ENCODE measurements at places on chromosomes 4 and X.

- no peak for DNase-seq
Measured at GRCh38 chrX:112643721-112644120, 36.0 kb downstream of the LHFPL1 start.

DNA sequence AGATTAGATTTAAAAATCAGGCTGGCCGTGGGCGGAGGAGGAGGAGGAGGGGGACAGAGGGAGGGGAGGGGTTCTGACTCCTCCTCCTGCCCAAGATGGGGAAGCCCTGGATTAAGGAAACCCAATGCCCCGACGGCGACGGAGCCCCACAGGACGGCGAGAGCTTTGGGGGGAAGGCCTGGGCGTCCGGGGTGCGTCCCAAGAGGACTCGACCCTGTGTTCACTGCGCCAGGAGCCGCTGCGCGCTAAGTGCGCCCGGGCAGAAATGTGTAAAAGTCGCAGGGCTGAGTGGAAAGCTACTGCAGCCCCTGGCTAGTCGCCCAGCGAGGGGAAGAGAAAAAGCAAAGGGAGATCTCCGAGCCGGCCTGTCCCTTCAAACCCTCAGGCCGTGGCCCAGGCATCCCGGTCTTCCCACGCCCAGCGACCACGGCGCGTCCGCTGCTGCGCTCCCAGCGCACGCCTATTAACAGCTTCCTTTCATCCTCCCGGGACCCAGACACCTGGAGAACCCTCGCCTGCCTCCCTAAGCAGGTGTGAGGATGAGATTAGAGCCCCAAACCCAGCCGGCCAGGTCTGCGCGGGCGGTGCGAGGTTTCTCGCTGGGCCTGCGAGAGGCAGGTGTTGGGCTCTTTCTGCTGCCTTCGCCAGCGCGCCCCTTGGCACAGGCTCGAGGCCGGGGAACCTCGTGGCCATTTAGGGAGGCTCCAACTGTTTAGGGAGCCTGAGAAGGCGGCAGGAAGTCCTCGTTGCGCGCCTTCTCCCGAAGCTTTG lies 1.4 kb upstream of the RPS6KA3 start:
- no peak for DNase-seq

- DNase-seq: no peak
Measured at GRCh38 chrX:119817130-119817690, 25.8 kb upstream of the RPL39 start.

- DNase-seq: no peak
Measured at GRCh38 chr4:21890231-21890630, 58.3 kb downstream of the KCNIP4 start.

DNA sequence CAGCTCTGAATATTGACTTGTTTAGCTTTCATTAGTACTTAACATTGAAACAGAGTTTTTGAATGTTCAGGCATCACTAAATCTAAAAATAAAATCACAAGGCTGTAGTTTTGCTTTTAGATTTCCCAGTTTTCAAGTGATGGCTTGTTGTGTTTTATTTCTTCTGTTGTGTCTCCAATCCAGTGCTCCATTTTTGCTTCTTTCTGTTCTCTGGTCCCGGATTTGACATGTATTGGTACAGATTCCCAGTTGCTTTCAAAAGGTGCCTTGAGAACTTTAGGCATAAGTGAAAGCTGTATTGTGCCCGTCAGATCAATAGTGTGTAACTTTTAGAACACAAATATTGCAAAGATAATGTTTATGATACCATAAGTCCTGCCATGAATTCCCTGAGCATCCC lies 53.2 kb downstream of the ARHGAP10 start:
- DNase-seq: no peak

- DNase-seq: no peak
Measured at GRCh38 chrX:76971393-76972376, 475.5 kb upstream of the FGF16 start.

DNA sequence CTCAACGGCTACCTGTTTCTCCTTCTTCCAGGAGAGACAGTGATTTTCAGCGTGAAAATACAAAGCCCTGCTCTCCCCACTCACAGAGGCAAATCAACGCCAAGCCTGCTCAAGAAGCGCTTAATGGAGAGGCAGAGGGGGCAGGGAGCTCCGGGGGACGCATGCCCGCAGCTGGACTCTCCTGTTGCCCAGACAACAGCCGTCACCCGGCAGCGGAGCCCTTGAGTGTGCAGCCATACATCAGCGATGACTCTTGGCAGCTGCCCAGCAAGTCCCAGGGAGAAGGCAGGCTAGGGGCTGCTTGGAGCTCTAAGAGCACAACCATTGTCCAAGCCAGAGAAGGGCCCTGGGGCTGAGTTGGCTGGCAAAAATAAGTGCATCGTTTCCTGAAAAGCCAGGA lies 71.0 kb upstream of the AFAP1 start:
- DNase-seq: no peak

DNA sequence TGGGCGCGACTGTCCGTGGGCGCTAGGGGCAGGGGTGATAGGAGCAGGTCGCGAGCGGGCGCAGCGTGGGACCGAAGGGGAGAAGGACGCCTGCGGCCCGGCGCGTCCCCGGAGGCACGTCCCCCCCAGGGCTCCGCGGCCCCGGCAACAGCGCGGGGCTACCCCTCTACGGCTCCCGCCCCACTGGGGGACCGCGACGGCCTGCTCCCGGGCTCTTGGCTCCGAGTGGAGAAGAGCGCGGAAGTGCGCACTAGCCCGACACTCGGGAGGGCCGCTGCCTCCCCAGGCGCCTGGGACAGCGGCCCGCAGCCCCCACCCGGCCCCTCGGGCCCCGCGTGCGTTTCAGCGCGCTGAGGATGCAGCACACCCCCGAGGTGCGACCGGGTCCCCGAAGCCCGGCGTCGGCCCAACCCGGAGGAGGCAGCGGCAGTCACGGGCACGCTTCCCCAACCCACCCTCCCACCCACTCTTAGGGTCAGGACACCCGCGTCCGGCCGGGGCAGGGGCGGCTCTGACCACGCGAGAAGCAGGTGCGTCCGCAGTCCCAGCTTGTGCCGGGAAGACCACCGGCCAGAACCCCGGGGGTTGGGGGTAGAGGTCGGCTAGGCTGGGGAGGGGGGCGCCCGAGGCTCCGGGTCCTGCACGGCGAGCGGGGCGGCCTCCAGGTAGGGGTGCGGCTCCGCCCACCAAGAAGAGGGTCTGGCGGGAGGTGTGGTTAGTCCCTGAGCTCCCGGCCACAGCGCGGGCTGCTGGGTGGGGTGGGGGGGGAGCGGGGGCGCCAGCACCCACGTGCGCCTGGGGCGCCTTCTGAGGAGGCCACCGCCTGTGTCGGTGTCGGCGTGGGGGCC lies 18.5 kb upstream of the NAT8L start:
- no peak for DNase-seq

DNA sequence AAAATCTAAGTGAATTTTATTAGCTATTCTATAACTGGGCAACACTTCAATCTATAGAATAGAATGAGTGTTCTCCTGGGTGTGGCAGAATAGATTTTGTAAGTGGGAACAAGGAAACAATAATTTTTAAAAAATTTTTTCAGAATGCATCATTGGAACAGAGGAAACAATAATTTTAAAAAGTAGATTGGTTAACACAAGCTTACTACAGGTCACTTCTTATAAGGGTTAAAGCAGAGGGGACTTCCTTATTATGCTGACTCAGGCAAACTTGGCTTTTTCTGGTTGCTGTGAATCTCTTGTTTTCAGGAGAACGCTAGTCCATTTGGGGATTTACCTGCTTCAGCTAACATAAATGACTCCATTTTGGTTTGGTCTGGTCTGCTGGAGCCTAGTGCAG lies 52.5 kb downstream of the HOPX start:
- DNase-seq: no peak

DNA sequence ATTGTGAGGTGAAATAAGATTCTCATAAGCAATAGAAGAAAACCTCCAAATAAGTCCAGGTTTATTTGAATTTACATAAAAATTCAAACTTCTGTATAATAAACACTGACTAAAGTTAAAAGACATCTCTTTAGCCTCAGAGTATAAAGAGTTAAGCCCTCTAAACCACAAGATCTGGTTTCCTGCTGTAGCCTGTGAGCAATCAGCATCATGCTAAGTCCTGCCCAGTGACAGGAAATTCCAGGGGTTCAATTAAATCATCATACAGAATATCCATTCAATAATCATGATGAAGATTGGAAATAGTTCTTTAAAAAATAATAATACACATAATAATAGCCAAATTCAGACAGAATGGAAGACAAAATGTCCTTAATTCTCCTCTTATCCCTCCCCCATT lies 139.2 kb upstream of the DGKK start:
- DNase-seq: no peak

DNA sequence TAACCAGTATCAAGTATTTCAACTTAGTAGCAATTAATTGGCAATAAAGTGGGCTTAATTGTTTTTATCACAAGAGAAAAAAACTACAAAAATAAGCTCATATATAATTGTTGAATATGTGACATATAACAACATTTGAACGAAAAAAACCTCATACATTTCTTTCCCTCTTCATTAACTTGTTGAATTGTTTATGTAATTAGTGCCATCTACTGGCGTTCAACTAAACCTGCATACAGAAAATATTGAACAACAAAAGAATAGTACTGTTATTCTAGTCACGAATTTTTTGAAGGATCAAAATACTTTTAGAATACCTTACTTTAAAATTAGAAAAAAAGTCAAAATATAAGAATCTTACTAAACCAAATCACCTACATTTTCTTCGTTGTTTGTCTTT lies 586.5 kb upstream of the FTHL17 start:
- DNase-seq: no peak

GRCh38 chr4:110092646-110093045 lies 105.8 kb downstream of the ELOVL6 start:
- no peak for DNase-seq

DNA sequence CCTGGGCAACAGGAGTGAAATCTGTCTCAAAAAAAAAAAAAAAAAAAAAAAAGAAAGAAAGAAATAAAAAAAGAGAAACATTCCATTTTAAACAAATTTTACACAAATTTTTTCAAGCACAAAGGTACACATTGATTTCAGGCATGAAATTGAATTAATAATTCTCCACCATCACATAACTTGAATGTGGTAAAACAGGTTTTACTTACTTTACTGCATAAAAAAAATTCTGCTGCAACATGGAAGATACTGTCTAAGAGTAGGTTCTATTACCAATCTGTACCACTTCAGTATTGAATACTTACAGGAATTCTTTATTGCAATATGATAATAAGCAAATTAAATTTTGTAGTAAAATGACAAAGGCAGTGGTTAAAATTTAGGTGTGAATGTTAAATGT lies 271.6 kb upstream of the ARSJ start:
- no peak for DNase-seq

DNA sequence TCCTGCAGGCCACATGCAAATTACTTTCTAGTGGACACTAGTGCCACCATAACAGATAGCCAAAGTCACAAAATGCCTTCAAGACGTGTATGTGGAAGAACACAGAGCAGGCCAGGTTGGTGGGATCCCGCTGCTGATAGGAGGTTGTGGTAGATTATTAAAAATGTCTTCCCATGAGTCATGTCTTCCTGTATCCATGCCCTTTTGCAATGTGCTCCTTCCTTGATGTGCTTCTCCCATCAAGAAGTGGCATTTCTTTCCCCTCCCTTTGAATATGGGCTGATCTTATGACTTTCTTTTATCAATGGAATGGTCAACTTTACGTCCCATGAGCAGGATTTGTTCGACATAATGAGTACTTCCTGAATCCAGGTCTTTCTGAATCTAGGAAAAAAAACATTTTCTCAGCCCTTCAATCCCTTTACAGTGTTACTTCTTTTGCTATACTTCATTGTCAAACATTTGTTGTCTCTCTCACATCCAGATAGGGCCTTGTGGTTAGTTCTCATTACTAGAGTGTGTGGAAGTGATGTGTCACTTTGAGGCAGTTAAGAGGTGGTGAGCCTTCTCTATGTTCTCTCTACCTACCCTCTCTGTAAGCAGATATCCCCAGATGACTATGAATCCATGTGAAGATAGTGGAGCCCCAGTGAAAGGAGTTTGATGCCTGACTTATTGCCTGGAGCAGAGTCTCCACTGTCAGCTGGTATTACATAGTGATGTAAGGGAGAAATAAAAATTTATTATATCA lies 519.2 kb upstream of the DIPK2B start:
- DNase-seq: no peak

DNA sequence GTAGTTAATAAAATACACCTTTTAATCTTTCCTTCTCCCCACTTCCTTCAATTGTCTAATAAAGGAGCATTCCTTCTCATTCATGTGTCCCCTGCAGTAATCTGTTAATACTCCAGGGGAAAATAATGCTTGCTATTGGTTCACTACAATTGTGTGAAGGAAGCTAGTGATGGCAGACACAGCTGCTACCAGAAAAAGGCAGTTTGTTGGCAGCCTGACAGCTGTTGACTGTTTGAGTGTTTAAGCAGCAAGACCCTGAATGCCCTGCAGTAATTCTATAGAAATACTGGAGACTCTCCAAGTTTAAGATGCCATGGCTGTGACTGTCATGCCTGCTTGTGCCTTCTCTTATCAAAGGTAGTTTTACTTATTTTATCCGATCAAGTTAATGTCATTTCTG lies 359.5 kb downstream of the C4orf33 start:
- DNase-seq: no peak
